ENCODE measurements at places on chromosomes 7 and 10. TPM values are rescaled to one million over a fixed set of nuclear protein-coding genes. Genes with fewer than 3 reads are reported as not detected.

Gene ATRNL1
- 0.14 TPM for polyA plus RNA-seq

Gene GIMAP7
- 6.2 TPM for polyA plus RNA-seq

Gene PRR15
- polyA plus RNA-seq = not detected

Gene TMEM139
- 0.25 TPM for polyA plus RNA-seq

Gene SPDYE2B
- 0.59 TPM for polyA plus RNA-seq

Gene FAM25A
- not detected for polyA plus RNA-seq

Gene NKX1-2
- polyA plus RNA-seq = not detected

Gene PDZD7
- not detected for polyA plus RNA-seq

Gene CRHR2
- not detected for polyA plus RNA-seq

Gene EDRF1
- 38.7 TPM for polyA plus RNA-seq

Gene LFNG
- polyA plus RNA-seq = not detected

Gene CRPPA
- not detected for polyA plus RNA-seq

Gene ACTA2
- polyA plus RNA-seq = 78.2 TPM

Gene UPK3BL2
- 10.7 TPM for polyA plus RNA-seq

Gene GJD4
- not detected for polyA plus RNA-seq

Gene MGMT
- polyA plus RNA-seq = 27.2 TPM

Gene FAM237B
- not detected for polyA plus RNA-seq

Gene PTPN20
- polyA plus RNA-seq = 0.12 TPM

Gene GTF2IRD1
- polyA plus RNA-seq = 1.6 TPM

Gene FKBP14
- polyA plus RNA-seq = 6.0 TPM

Gene AMZ1
- 1.5 TPM for polyA plus RNA-seq

Gene COL17A1
- polyA plus RNA-seq = not detected

Gene OPN1SW
- polyA plus RNA-seq = 0.11 TPM

Gene ZNF488
- polyA plus RNA-seq = not detected

Gene GPER1
- 4.0 TPM for polyA plus RNA-seq

Gene WEE2
- not detected for polyA plus RNA-seq

Measured in GM12878 (cell line).